Stimulated activated memory B cell treated with anti-CD40 and anti-IgM and Interleukin-4, amounts not matched to agents 10 μg/mL and 1 μg/mL and 100 μg/mL, for 72 hours (primary cell): ENCODE measurements at places on chromosomes 6 and 20.

DNA sequence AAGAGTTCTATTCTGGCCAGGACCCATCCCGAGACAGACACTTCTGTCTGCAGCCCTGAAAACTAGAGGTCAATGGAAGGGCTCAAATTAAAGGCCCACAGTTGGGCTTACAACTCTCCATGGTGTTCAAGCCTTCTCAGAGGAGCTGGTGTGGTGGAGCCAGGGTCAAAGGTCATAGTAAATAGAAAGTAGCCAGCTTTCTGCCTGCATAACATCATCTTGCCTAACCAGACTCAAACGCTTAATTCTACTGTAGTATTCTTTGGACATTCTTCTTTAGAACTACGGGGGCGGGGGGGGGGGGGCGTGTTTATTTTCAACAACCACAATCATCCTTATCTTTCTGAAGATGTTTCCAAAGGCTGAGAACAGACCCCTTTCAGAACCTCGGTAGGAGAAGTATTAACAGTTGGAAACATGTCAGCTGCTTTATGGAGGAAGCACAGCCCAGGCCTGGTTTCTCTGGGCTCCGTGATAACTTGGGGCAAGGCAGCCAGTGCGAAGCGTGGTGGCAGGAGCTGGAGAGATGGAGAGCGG is 1.5 kb upstream of the RREB1 start:
- ATAC-seq, result no peak

- no peak for ATAC-seq
These were observed 676.5 kb downstream of the TENT5A start for GRCh38 chr6:81075974-81076373.

DNA sequence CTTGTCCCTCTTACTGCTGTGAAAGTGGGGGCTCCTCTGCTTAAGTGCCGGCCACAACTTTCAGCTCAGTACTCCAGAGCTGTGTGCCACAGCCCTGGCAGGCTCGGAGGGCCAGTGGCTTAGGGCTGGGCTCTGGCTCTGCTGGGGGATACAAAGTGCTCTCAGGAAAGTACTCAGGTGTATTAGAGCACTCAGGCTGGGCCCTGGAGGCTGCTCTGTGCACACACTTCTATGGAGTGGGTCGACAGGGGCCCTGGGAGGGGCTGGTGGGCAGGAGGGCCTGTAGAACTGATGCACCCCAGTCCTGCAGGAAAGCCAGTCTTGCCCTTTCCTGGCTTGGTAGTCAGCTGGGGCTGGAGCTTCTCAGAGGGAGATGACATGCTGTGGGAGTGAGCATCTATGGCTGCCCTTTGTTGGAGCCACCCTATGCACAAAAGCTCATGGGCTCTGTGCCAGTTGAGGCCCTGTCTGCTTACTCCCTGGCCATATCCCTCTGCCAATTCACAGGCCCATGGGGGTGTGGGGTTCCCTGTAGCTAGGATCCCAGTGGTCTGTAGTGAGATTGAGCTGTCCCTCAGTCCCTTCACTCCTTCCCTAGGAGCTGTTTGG is 22.0 kb downstream of the CENPW start:
- peak; percentile 24 for ATAC-seq

DNA sequence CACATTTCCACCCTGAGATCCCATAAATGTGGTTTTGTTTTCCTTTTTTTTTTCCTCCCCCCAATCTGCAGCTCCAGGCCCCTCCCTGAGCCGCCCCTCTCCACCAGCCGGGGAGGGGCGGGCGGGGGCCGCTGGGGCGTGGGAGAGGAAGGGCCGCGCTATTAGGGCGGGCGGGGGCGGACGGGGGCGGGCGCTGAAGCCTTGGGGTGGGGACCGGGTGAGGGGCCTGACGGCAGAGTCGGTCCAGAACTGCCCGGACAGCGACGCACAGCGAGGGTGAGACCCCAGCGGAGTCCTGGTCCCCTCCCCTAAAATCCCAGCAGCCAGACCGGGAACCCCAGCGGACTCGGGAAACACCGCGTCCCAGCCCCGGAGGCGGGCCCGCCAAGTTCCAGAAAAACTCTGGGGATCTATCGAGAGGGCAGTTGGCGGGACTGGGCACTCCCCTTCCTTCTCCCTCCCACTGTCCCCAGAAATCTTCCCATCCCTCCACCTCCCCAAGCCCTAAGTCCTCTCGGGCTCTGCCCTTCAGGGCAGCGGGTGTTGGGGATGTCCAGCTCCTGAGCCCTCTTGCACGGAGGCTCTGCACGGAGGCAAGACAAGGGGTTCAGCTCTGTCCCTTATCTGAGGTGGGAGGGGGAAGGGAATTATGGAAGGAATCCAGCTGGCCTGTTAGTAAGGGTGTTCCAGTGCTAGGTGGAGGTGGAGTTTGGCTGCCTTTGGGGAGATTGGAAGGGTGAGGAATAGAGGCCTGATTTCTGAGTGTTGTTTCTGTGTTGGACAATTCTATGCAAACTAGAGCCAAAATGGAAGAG is at the start of gene PRICKLE4:
Gene PRICKLE4 (plus strand): TSS at position 232 of the 815 bp plus-strand sequence. CDS start 2,692 bp downstream, outside the sequence.
- ATAC-seq, result peak; percentile 10

DNA sequence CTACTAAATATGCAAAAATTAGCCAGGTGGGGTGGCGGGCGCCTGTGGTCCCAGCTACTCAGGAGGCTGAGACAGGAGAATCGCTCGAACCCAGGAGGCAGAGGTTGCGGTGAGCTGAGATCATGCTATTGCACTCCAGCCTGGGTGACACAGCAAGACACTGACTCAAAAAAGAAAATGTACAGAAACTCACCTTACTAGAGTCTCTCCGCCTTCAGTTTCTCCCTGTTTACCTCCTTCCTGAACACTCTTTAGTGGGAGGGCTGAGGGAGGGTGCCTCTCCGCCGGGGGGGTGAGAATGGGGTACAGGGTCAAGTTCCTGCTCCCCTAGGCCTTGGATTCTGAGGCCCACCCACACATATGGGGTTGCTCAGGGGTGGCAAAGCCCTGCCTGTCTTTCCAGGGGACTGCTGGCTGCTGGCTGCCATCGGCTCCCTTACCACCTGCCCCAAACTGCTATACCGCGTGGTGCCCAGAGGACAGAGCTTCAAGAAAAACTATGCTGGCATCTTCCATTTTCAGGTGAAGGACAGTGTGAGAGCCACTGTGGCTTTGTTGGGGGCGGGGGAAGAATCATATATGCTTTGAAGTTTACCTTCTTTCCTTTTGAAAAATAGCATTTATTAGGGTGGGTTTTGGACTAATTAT is 13.4 kb downstream of the CAPN11 start:
- no peak for ATAC-seq

DNA sequence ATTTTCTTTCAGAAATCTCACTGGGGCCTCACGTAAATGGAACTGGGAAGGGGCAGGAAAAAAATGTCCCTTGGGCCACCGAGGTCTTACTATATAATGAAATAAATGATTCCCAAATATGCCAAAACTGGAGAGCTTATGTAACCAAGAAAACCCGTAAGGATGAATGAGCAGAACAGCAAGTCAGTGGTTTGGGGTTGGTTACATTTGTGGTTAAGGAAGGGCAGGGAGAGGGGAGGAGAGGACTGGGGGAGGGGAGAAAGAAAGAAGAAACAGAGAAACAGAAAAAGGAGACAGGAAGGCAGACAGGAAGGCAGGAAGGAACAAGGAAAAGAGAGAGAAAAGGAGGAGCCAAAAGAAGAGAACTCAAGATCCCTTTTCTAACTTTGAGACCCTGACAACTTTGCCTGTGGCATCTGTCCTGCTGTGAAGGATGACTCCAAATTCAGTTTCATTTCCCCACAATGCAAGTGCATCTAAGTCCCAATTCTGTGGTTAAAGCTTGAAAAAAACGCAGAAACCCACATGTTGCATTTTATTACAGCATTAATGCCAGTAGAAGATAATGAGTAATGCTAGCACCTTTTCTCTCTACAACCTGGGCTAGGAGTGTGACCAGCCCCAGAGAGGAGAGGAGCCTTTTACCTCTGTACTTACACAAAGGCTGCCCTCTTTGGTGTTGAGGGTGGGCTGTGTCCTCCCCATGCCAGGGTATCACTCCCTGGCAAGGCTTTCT is 10.8 kb upstream of the ARMC2 start:
- peak; percentile 62 for ATAC-seq

- ATAC-seq, result no peak
These were observed 84.3 kb upstream of the RALY start for GRCh38 chr20:33909331-33909921.

GRCh38 chr6:1735239-1735803 is 125.6 kb downstream of the FOXC1 start:
- no peak for ATAC-seq

GRCh38 chr6:10205120-10205519 is 209.8 kb downstream of the TFAP2A start:
- no peak for ATAC-seq

DNA sequence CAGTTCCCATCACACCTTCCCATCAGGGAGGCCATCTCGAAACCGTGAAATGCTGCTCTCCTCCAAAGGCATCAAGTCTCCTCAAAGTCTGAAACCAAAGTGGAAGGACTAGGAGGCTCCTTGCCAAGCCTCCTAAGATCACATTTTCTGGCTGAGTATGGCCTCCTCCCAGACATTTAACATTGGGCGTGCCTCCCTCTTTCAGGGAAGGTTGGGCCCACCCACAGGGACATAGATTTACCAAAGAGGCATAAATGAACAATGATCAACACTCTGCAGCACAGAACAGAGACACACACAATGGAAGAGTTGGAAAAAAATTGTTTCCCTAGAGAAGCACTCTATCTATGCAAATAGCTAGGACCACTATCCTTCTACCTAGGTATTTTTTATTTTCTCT is 381.8 kb downstream of the MAFB start:
- no peak for ATAC-seq
